Gastroesophageal sphincter (tissue), 4 donors: ENCODE measurements at places on chromosomes 13 and 19.

GRCh38 chr13:44583137-44583536 lies 7.0 kb upstream of the TSC22D1 start:
- ATAC-seq: no peak

DNA sequence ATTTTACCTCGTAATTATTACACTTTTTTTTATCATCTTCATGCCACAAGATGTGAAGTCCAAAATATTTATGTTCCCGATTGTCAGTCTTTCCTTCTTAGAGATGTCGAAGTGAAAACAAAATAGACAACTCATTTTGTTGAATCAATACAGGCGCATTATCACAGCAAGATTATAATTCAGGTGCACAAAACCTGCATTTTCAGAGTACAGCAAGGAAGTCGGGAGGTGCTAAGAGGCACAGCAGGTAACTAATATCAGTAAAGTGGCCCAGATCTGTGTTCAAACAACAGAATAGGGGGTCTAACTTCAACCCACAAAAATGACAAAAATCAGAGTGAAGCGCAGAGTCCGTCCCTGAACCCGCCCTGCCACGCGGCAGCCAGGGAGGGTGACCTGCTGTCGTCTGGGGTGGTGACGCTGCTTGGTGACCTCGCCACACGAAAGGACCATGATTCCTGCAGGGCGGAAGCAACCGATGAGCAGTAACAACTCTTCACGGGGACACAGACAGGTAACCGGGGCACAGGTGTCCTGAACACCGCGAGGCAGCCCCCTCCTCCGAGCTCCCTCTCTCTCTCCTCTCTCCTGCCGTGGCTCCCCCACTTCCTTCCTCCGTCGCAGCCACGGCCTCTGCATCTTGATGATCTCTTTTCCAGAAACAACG lies 50.9 kb upstream of the SPACA7 start:
- no peak for ATAC-seq

DNA sequence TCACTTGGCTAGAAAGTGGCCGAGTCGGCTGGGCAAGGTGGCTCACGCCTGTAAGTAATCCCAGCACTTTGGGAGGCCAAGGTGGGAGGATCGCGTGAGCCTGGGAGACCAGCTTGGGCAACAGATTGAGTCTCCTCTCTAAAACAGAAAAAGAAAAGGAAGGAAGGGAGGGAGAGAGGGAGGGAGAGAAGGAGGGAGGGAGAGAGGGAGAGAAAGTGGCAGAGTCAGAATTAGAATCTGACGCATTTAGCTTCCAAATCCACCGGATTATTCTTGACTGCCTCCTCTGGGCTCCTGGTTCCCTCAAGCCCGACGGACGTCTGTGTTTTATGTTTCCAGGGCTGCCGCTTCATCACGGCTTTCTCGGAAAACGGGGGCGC lies 22.5 kb downstream of the LRFN3 start:
- ATAC-seq: no peak

DNA sequence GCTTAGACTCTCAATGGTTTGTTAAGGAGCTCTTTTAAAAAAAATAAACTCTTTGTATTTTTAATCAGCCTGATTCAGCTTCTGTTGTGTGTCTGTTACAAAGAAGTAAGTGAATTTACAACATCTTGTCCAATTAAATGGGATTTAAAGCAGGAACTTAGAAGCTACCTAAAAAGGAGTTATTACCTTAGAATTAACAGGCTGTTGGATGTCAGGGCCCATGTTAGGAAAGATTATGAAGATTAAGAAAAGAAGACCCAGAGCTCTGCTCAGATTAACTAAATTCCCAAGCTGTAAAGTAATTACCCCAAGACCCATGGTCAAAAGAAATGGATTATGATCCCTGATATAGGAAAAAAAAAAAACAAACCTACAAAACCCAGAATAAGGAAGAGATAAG lies 44.1 kb upstream of the ZNF780A start:
- no peak for ATAC-seq

DNA sequence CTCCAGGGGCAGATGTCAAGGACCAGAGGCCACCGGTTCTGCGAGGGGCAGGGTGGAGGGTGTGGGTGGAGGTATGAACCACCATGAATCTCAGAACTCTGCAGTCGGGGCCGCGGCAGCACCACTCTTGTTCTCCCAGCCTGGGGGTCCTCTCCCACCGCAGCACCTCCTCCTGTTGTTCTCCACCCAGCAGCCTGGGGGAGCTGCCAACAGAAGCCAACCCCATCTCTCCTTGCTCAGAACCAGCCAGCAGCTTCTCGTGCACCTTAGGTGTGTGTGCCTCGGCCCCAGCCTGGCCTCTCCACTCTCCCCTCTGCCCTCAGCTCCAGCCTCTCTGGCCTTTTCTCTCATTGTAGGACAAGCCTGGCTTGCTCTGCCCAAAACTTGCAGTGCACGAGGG lies 31.9 kb upstream of the CCNE1 start:
- no peak for ATAC-seq

DNA sequence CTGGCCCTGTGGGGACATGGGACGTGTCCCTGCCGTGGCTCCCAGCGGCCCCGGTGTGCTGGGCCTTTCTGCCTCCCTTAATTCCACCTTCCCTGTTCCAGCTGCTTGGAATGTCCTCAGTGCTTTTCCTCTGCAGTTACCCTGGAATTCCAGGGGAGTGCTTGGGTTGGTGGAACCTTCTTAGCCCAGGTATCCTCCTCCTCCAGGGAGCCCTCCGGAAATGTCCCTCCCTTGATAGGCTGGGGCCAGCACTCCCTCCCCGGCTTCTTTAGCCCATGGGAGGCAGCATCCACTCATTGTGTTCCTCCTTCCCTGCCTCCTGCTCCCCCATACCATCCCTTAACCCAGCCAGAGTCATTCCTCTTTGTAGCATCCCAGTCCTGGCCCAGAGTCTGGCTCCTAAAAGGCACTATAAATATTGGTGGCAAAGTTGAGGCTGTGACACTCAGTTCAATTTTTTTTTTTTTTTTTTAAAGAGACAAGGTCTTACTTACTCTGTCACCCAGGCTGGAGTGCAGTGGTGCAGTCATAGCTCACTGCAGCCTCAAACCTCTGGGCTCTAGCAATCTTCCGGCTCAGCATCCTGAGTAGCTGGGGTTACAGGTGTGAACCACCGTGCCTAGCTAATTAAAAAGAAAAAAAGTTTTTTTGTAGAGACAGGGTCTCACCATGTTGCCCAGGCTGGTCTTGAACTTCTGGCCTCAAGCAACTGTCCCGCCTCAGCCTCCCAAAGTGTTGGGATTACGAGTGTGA lies 13.7 kb upstream of the SLC7A10 start:
- no peak for ATAC-seq

GRCh38 chr19:17751103-17751911 lies at the start of gene FCHO1:
TSS of gene FCHO1 (plus strand) at chr19:17751477. CDS start at chr19:17755165, 3,688 bp downstream.
- ATAC-seq: no peak

DNA sequence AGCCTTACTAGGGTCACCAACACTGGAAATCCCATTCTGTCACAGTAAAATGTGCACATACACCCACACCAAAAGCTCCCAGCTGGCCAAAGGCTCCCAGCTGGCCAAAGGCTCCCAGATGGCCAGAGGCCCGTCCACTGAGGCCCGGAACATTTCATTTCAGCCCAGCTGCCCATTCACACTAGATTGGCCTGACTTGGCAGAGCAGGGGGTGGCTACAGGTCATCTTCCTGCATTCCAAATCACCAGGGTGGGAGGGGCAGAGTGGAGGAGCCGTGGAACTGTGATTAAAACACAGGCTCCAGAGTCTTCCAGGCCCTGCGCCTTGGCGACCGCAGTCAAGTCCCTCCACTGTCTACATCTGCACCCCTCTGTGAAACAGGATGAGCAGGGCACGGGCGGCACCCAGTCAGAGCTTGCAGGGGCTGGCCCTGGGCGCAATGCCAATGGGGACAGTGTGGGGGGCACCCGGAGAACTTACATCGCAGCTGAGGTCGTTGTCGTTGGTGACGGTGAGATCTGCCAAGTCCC lies 10.1 kb upstream of the PRKD2 start:
- peak; percentile 6 for ATAC-seq

DNA sequence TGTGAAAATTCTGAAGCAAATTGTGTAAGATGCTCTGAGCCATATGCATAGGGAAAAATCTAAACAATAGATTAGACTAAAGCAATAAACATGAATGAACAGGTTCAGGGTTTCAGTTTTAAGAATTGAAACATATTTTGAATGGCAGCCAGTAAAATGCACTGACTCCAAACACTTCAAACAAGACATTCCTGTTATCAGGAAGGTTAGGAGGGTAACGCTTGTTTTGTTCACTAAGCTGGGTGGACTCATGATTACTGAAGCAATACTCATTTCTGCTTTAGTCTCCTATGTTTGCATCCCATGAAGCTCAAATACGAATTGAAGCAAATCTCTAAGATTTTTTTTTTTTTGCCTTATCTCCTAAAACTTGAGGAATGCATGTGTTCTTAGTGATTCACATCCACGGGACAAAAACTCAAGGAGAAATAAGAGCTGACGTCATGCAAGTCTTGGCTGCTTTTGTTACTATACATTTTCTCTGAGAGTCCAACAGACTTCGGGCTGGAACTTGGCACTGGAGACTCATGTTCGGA lies 29.1 kb upstream of the IGFL4 start:
- no peak for ATAC-seq

DNA sequence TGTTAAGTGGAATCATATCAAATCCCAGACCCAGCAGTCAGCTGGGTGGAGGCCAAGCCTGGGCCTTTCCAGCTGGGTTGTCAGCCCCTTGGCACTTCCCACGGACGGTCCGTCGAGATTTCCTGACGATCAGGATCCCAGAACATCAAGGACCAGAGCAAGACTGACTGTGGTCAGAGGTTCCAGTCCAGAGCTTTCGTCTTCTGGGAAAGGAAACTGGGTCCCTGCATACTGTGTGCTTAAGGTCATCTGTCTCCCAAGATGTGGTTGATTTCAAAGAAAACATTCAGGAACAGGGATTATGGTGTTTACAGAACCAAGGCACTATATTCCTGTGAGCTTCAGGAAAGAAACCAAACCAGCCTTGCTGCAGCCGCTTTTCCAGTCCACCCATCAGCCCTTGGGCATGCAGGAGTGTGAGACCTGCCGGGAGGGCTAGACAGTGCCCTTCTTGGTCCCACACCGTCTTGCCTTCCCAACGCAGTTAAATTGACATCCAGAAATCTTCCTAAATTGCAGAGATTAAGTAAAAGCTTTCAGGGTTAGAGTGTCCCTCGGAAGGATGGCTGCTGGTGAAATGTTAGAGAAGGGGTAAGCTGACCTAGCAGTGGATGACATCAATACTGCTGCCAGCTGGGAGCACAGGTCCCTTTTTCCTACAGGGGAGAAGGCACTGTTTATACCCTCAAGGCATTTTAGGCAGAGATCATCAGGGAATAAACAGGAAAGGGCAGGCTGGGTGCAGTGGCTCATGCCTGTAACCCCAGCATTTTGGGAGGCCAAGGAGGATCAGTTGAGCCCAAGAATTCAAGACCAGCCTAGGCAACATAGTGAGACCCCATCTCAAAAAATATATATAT lies 5.0 kb upstream of the C19orf33 start:
- ATAC-seq: no peak

- no peak for ATAC-seq
Measured at GRCh38 chr19:8333767-8334457, 9.2 kb downstream of the KANK3 start.

DNA sequence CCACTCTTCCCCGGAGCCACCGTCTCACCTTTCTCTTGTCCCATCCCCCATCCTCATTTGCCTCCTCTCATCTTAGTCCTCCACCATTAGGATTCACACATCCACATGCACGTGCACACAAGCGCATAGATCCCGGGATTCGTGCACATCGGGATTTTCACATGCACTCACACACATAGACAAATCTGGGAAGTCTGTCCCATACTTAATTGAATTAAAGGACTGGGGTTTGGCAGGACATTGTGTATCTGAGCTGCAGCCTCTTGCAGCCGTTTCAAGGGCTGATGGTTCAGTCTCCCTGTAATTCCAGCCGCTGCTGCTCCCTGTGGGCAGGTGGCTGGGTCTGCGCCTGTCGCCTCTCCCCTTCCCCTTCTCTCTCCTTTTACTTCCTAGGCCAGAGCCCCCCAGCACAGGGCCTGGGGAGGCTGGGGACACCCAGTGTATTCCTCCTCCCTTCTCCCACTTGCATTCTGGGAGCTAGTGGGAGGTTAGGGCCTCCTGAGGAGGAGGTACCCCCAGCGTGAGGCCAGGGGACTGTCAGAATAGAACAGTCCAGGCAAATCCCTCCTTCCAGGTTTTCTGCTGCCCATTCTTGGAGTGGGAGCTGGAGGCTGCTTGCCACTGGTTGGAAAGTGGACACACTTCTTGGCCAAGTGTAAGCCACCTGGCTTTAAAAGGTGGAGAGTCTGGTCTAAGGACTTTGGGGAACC lies 43.6 kb downstream of the LYL1 start:
- no peak for ATAC-seq

DNA sequence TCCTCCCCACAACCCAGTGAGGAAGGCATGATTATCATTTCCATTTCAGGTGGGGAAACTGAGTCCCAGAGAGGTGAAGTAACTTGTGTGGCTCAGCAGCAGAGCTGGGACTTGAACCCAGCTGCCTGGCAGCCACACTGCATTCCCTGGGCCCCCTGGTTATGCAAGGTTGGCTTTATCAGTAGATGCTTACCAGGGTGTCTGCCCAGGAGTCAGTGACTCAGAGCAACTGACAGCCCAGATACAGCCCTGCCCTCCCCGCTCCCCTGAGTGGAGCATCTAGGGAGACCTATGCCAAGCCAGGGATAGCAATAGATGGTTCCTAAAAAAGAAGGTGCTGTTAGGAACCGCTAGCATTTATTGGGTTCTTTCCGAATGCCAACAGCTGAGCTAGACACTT lies 5.9 kb downstream of the IGLON5 start:
- no peak for ATAC-seq

GRCh38 chr13:46896341-46897137 lies at the start of gene HTR2A:
TSS of gene HTR2A (minus strand) at chr13:46897053. CDS start at chr13:46895906, 1,147 bp downstream.
- peak; percentile 27 for ATAC-seq

- ATAC-seq: no peak
Measured at GRCh38 chr13:98513837-98514236, 63.1 kb downstream of the STK24 start.

GRCh38 chr13:68369739-68370138 lies 1139.6 kb upstream of the PCDH9 start:
- no peak for ATAC-seq

GRCh38 chr19:17156947-17157302 lies 58.2 kb upstream of the USE1 start:
- ATAC-seq: no peak

DNA sequence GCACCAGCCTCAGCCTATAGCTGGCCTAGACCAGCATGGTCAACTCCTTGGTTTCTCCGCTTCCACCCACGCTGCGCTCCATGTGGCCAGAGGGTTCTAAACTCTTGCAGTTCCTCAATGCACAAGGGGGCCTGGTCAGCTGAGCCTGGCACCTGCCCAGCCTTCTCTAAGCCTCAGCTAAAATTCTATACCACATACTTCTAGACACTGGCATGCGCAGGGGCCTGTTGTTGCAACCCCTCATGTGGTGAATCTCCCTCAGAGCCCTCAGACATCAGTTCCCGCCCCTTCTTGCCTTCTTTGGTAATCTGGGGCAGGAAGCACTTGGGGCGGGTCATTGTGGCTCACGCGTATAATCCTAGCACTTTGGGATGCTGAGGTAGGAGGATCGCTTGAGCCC lies 19.7 kb upstream of the LDLR start:
- no peak for ATAC-seq
